Right ventricle myocardium inferior (tissue), 1 donor: ENCODE measurements at places on chromosomes 7 and 10. TPM values are rescaled to one million over a fixed set of nuclear protein-coding genes. Genes with fewer than 3 reads are reported as not detected.

The CALHM2 gene
- 15.2 TPM for total RNA-seq

The ANKRD30A gene
- total RNA-seq, result not detected

The FAM25G gene
- total RNA-seq, result not detected

The XRCC2 gene
- 0.65 TPM for total RNA-seq

The MKX gene
- total RNA-seq, result 0.14 TPM

The HOXA10 gene
- total RNA-seq, result not detected

The BLNK gene
- 1.4 TPM for total RNA-seq

The OR13A1 gene
- total RNA-seq, result not detected

The RASSF4 gene
- 91.5 TPM for total RNA-seq

The GRID1 gene
- total RNA-seq, result 1.3 TPM

The TMUB1 gene
- total RNA-seq, result 35.5 TPM

The GRID2IP gene
- not detected for total RNA-seq

The CDHR1 gene
- 0.65 TPM for total RNA-seq

The TAS2R5 gene
- 0.27 TPM for total RNA-seq

The PNLIP gene
- not detected for total RNA-seq

The ITIH5 gene
- total RNA-seq, result 10.3 TPM

The UROS gene
- total RNA-seq, result 71.8 TPM

The CYP3A4 gene
- total RNA-seq, result not detected

The ZNF239 gene
- total RNA-seq, result 2.5 TPM

The AUTS2 gene
- 5.3 TPM for total RNA-seq

The CHST3 gene
- 18.1 TPM for total RNA-seq

The PLXDC2 gene
- 13.1 TPM for total RNA-seq

The EEPD1 gene
- total RNA-seq, result 11.5 TPM

The NPVF gene
- not detected for total RNA-seq

The MAGI2 gene
- total RNA-seq, result 3.1 TPM

The PDZD7 gene
- 0.22 TPM for total RNA-seq

The CYCS gene
- total RNA-seq, result 699 TPM

The MYPN gene
- total RNA-seq, result 112 TPM

The LRIT1 gene
- not detected for total RNA-seq

The ADRB1 gene
- total RNA-seq, result 63.1 TPM

The OPALIN gene
- total RNA-seq, result not detected

The TCAF2 gene
- 0.38 TPM for total RNA-seq
